ENCODE measurements at places on chromosomes 4 and X.
A peak's percentile ranks its signal among the peaks of the same experiment; 100 is the strongest.

DNA sequence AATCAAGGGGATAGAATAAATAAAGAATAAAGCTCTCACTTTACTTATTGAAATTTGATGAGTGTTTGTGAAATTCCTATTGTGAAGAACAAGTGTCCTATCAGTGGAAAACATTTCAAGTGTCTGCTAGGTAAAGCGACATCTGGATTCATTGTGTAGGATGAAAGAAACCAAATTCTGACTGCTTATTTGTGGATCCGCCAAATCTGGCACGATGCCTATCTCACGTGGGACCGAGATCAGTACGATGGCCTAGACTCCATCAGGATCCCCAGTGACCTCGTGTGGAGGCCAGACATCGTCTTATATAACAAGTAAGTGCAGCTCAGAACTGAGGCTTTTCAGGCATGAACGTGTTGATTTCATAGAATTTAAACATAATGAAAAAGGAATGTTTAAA lies 1.9 kb downstream of the CHRNA9 start:
- no peak for DNase-seq

GRCh38 chr4:42671431-42672194 lies 14.7 kb upstream of the ATP8A1 start:
- DNase-seq = no peak

- DNase-seq = peak; percentile 19
These were observed 9.6 kb upstream of the TMA16 start for GRCh38 chr4:163484906-163485305.

- no peak for DNase-seq
These were observed 165.0 kb downstream of the RAPGEF2 start for GRCh38 chr4:159267869-159268285.

- no peak for DNase-seq
These were observed 81.7 kb downstream of the RTL5 start for GRCh38 chrX:72050011-72050410.

DNA sequence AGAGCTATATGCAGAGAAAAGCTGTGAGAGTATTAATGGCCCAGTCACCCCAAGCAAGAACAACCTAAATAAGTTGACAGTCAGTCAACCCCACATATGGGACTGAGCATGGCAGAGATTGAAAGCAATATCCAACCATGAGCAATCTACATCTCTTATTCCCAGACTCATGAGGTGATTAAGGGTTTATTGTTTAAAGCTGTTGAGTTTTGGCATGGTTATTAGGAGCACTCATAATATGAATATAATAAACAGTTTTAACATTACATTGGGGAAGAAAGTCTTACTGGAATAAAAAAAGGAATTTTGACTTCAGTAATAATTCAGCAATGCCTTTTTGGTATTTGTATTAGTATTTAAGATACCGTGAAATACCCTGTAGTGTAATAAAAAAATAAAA lies 1627.4 kb downstream of the STIM2 start:
- no peak for DNase-seq

GRCh38 chr4:147813109-147813773 lies 81.4 kb downstream of the ARHGAP10 start:
- no peak for DNase-seq

GRCh38 chr4:1767770-1768366 lies 25.2 kb upstream of the FGFR3 start:
- no peak for DNase-seq

- no peak for DNase-seq
These were observed 7.5 kb downstream of the GPR143 start for GRCh38 chrX:9758021-9758638.

GRCh38 chr4:130110189-130110588 lies 1014.2 kb downstream of the C4orf33 start:
- no peak for DNase-seq

DNA sequence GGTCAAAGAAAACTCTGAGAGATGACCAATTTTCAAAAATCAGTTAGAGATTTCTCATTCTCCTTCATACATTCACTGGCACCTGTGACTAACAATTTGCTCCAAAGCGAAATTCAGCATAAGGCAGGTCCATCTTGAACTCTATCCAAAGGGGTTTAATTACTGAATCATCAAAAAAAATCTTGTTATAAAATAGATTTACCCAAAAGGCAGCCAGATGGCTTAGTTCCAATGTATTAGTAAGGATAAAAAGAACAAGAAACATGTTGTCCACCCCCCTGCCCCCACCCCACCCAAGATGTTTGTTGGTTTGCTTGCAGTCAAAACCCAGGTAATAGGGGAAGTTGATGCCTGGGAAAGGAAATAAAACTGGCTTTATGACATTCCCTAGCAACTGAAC lies 200.3 kb downstream of the ANTXR2 start:
- DNase-seq = no peak

- no peak for DNase-seq
These were observed 45.9 kb upstream of the DRD5 start for GRCh38 chr4:9735515-9735914.

- DNase-seq = no peak
These were observed 527.7 kb upstream of the MAGEB2 start for GRCh38 chrX:29687687-29688086.

GRCh38 chr4:184232975-184233374 lies 15.3 kb upstream of the ENPP6 start:
- DNase-seq = no peak

DNA sequence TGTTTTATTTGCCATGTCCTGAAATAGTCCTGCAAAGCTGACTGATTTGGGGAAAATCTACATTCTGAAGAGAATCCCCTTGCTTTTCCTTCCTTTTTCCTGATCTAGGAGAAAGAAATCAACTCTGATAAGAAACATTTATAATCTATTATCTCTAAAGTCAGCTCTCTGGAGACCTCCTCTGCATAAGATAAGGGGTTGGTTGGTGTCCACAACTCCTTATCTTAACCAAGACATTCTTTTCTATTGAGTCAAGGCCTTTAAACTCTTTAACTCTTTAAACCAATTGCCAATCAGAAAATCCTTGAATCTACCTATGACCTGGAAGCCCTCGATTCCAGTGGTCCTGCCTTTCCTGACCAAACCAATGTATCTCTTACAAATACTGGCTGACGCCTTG lies 373.6 kb upstream of the RASGEF1B start:
- no peak for DNase-seq

- DNase-seq = no peak
These were observed 17.8 kb downstream of the FRMPD3 start for GRCh38 chrX:107467271-107467670.

- DNase-seq = no peak
These were observed 622.7 kb downstream of the PCDH18 start for GRCh38 chr4:136909626-136910025.

GRCh38 chr4:136680271-136680670 lies 852.0 kb downstream of the PCDH18 start:
- no peak for DNase-seq

- no peak for DNase-seq
These were observed 443.0 kb downstream of the GPM6A start for GRCh38 chr4:175369087-175369486.

DNA sequence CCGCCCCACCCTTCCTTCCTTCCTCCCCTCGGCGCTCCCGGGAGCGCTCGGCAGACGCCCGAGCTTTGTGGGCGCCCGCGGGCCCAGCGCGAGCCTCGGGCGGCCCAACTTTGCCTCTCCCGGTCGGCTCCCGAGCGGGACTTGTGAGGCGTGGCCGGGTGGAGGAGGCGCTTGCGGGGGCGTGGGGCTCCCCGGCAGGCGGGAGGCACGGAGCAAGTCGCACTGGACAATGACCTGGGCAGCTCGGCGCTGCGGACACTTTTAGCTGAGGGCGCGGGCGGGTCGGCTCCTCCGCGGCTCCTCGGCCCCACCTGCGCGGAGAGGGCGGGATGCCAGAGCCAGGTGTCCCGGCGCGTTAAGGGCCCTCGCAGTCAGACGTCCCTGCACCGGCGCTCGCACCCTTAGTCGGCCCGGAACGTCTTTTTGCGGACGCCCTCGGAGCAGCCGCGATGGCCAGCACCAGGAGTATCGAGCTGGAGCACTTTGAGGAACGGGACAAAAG lies 385 bp downstream of the DCLK2 start:
- no peak for DNase-seq

GRCh38 chr4:73875401-73875800 lies 6.2 kb downstream of the CXCL1 start:
- no peak for DNase-seq

- DNase-seq = no peak
These were observed 47.9 kb upstream of the UNC5C start for GRCh38 chr4:95596676-95597075.

- no peak for DNase-seq
These were observed 91.5 kb downstream of the COX18 start for GRCh38 chr4:72977936-72978485.

DNA sequence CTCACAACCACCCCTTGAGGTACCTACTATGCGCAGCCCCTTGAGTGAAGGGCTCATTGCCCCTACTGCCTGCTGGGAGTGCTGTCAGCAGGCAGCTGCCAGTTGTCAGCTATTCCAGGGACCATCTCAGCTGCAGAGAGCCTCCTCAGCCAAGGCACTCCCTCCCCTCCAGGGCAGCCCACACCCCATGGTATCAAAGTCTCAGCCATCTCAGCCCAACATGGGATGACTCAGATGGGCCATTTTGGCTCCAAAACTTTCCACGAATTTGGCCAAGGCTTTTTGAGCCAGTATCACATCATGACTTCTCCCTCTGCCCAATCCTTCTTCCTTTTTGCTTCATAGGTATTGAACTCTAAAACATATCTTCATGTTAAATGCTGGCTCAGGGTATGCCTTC lies 61.4 kb upstream of the MAP3K15 start:
- DNase-seq = no peak

- DNase-seq = no peak
These were observed 98.8 kb upstream of the NDP start for GRCh38 chrX:44071847-44072551.

DNA sequence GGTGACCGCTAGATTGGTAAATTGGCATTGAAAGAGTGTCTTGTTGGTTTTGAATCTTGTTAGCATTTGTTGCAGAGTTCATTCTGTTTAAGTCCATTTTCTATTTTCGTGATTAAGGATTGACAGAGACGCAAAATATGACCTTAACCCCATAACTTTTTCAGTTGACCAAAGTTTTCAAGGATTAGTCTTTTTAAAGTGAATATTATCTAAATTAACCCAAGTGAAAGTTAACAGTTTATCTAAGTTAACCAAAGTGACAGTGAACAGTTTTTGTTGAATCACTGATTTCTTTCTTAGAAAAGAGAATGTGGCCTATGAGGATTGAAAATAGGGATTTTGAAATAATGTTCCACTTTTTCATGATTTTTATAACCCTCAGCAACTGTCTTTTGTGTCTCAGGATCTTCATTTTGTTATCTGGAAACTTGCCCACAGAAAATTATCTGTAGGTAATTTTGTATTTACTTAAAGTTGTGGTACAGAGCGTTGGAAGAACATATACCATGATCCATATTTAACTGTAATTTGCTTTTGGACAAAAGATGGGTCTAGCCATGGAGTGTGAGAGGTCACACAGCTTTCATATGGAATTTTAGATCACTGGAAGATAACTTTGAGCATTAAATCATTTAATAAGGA lies 3.3 kb downstream of the CPEB2 start:
- no peak for DNase-seq

DNA sequence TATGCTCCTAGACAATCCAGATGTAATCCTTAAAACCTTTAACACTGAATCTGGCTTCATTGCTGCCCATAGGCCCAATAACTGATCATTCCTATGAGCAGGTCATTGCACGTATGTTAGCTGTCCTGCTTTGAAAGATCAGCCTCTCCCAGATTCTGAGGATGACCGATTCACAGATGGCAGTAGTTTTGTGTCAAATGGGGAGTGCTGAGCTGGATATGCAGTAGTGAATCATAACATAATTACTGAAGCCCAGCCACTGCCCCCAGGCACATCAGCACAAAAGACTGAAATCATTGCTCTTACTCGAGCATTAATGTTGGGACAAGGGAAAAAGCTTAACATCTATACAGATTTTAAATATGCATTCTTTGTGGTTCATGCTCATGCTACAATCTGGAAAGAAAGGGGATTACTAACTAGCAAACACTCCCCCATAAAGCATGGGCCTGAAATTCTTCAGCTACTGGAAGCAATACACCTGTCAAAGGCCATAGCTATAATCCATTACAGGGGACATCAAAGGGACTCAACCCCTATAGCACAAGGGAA lies 16.4 kb upstream of the ZNF280C start:
- DNase-seq = no peak

DNA sequence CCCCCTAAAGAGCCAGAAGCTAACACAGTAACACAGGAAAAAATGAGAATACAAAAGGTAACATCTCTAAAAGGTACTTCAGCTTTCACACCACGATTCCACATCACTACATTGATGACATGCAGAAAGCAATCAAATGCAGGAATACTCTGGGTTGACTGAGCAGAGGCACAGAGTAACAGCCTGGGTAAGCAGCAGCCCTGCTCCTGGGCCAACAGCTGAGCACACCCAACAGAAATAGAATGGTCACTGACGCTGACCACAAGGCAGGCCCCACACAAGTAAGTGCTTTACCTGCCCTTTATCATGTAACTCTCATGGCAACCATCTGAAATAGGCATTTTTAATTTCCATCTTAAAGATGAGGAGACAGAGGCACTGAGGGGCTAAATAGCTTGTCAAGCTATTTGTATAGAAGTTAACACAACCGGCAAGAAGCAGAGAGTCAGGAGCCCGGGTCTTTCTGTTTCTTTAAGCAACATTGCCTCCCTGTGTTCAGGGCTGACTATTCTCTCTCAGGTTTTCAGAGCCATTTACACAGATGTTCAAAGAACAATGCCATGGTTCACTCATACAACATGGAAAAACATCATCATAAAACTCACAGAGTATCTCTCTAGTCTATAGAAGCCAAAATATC lies 168.9 kb downstream of the ZNF674 start:
- no peak for DNase-seq

- DNase-seq = no peak
These were observed 237.4 kb downstream of the CAMK2D start for GRCh38 chr4:113524096-113524495.

- DNase-seq = no peak
These were observed 87.2 kb downstream of the IL13RA2 start for GRCh38 chrX:114930227-114930626.

DNA sequence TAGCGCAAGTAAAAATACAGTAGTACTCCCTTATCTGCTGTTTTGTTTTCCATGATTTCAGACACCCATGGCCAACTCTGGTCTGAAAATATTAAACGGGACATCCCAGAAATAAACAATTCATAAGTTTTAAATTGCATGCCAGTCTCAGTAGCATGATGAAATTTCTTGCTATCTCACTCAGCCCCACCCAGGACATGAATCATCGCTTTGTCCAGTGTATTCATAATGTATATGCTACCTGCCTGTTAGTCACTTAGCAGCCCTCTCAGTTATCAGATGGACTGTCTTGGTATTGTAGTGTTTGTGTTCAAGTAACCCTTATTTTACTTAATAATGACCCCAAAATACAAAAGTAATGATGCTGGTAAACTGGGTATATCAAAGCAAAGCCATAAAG lies 158.2 kb upstream of the DDIT4L start:
- DNase-seq = no peak

- no peak for DNase-seq
These were observed 185.9 kb downstream of the STK32B start for GRCh38 chr4:5237086-5237660.

GRCh38 chrX:66632473-66632872 lies 6.4 kb downstream of the EDA2R start:
- DNase-seq = no peak

GRCh38 chr4:75916091-75916661 lies 13.9 kb upstream of the PPEF2 start:
- no peak for DNase-seq
